ENCODE measurements at places on chromosomes 4 and X.

DNA sequence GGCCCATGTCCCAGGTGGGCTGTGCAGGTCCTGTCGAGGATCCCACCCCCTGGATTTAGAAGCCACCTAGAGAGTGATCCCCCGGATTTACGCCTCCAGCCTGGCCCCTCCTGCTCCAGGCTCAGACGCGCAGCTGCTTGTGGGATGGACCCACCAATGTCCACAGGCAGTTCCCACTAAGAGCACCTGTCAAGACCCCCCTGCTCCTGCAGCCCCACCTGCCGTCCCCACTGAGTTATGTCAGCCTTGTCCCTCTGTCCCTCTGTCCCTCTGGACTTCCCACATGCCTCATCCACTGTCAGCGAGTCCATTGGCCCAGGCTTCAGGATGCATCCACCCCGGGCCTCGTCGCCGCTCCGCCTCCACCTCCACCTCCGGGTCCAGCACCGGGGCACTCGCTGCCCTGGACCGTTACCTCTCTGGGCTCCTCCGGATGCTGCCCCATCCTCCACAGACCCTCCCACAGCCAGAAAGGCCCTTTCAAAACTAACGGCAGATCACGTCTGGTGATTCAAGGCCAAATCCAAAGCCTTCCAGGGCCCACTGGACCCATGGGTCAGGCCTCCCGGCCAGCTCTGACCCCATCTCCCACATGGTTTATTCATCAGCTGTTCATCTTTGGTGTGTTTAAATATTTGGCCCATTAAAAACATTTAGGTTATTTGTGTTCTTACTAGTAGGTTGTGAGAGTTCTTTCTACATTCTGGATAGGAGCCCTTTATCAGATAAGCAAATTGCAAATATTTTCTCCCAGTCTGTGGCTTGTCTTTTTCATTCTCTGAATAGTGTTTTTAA lies 28.3 kb downstream of the HTRA3 start:
- no peak for DNase-seq

- DNase-seq, result no peak
Measured at GRCh38 chr4:115370012-115370411, 256.6 kb upstream of the NDST4 start.

GRCh38 chr4:139844057-139844456 lies 178.4 kb downstream of the MGST2 start:
- DNase-seq, result no peak

GRCh38 chr4:5084911-5085475 lies 33.7 kb downstream of the STK32B start:
- DNase-seq, result no peak

GRCh38 chrX:85941275-85941674 lies 106.1 kb downstream of the CHM start:
- DNase-seq, result no peak

- no peak for DNase-seq
Measured at GRCh38 chrX:42143866-42144592, 220.7 kb upstream of the CASK start.
